ENCODE measurements at places on chromosomes 3 and 15.

GRCh38 chr3:196222876-196223595 lies 6.7 kb downstream of the SLC51A start:
- ATAC-seq: no peak

DNA sequence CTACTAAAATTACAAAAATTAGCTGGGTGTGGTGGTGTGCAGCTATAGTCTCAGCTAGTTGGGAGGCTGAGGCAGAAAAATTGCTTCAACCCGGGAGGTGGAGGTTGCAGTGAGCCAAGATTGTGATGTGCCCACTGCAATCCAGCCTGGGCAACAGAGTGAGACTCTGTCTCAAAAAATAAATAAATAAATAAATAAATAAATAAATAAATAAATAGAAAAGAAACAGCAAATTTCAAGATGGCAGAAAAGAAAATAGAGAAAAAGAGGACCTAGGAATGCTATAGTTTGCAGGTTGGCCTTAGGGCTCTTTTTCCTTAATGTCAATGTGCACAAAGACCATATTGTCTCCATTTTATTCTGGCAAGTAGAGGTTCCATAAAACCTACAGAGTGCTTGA lies 28.2 kb downstream of the IQCF6 start:
- ATAC-seq: no peak

GRCh38 chr3:74443102-74443501 lies 171.4 kb downstream of the CNTN3 start:
- ATAC-seq: no peak

- ATAC-seq: no peak
Measured at GRCh38 chr3:160180581-160181216, 44.5 kb upstream of the C3orf80 start.

GRCh38 chr3:183018421-183019192 lies 38.3 kb upstream of the DCUN1D1 start:
- ATAC-seq: no peak

DNA sequence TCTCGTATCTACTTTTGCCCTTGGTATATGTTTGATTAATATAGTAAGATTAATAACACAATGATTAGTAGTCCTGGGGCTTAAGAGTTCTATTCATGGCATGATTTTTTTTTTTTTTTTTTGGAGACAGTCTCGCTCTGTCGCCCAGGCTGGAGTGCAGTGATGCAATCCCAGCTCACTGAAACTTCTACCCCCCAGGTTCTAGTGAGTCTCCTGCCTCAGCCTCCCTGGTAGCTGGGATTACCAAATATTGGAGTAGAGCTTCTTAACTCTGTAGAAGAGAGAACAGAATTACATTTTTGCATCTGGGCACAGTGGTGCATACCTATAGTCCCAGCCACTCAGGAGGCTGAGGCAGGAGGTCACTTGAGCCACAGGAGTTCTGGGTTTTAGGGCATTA lies 58.9 kb downstream of the RAB7A start:
- no peak for ATAC-seq

GRCh38 chr3:167837466-167837865 lies 101.9 kb downstream of the SERPINI1 start:
- no peak for ATAC-seq

Measured in stimulated activated memory B cell treated with anti-CD40 and anti-IgM and Interleukin-4, amounts not matched to agents 10 μg/mL and 1 μg/mL and 100 μg/mL, for 72 hours (primary cell).